Activated naive CD4-positive, alpha-beta T cell treated with anti-CD3 and anti-CD28 coated beads for 36 hours (primary cell): ENCODE measurements at places on chromosomes 7 and 10.

GRCh38 chr10:24272374-24272773, 63.4 kb downstream of the KIAA1217 start:
- no peak for DNase-seq

DNA sequence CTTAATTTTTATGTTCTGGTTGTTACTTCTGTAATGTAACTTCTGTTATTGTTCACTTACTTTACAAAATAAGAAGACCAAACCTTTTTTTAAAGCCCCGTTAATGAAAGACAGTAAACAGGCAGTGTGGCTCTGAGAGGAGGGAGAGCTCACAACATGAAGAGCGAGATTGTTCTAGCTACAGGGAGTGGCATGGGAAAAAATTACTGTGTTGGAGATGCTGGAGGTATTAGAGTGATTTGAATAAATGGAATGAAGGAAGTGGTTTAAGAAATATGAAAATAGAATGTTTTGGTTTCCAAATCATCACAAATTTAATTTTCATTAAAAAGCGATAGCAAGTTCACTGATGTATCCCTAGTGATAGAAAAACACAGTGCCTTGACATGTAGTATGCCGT, 31.8 kb downstream of the REEP3 start:
- DNase-seq: no peak

GRCh38 chr7:124893140-124893827, 36.3 kb downstream of the POT1 start:
- DNase-seq: no peak

GRCh38 chr10:112124866-112125265, 58.7 kb downstream of the GPAM start:
- no peak for DNase-seq

DNA sequence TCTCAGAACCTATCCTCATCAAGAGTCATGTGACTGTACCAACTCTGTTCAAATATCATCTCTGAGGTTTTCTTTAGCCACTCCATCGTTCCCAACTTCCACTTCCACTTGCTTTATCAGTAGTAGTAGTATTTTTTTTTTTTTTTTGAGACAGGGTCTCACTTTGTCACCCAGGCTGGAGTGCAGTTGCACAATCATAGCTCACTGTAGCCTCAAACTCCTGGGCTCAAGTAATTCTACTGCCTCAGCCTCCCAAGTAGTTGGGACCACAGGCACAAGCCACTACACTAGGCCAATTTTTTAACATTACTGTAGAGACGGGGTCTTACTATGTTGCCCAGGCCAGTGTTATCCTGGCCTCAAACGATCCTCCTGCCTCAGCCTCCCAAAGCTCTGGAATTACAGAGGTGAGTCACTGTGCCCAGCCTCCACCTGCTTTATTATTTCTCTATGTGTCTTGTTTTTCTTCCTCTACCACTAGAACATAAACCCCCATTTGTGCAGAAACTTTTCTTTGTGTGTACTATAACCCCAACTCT, 5.9 kb downstream of the NCAPG2 start:
- no peak for DNase-seq

DNA sequence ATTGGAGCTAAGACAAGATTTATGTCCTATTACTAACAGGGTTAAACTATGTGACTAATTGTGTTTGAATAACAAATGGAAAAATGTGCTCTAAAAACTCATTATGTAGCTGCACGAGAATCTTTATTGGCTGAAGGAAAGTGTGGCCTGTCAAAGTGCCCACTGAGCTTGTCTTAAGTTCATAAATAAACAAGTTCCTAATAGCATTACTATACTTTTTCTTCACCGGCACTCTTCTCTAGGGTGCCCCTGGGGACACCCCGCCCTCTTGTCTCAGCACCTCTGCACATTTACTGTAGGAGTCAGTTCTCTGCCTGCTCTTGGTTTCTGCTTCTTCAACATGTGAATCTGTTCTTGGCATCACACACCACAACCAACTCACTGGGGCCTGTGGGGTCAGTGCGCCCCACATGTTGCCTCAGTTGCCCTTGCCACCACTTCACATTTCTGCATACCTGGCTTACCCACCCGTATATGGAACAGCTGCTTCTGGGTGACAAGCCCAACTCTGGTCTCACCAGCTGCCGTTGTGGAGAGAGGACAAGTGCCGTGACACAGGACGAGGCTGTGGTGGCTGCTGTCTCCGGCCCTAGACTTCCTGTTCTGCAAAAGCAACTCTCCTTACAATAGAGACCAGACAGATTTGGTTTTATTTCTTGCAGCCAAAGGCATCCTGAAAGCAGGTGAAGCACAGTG, 96.3 kb upstream of the DDC start:
- DNase-seq: peak; percentile 32
